ENCODE measurements at places on chromosomes 2 and 18.

- no peak for DNase-seq
Measured at GRCh38 chr18:41886126-41886807, 68.8 kb upstream of the PIK3C3 start.

DNA sequence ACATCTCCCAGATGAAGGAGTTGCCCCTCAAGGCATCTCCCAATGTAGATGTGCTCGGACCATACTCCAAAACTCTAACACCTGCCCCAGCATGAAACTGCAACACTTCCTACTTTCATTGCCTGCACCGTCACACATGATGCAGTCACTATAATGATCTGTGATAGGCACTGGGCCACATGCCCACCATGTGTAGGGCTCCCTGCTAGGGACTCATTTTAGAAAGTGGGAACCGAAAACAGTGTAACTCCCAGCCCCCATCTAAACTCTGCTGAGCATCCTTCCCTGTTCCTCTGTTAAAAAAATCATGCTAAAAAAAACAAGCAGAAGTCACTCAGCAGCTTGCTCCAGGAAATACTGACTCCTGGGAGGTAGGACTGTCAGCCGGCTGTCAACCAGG lies 496.1 kb upstream of the RAB6C start:
- DNase-seq, result no peak

DNA sequence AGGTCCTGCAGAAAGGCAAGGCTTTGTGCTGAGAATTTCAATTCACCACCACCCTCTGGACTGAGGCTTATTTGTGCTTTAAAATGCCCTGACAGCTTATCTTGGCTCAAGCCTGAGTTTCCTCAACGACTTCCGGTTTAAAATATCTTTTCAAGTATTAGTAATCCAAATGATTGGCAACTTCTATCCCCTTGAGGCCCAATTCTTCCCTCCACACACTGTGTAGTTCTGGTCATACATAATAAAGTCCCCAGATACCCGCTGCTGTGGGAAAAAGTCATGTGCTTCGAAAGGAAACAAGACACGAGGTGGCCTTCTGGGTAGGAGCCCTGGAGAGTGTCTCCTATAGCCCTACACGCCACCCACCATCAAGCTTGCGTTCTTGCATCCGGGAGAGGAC lies 393.4 kb downstream of the ALK start:
- no peak for DNase-seq

- no peak for DNase-seq
Measured at GRCh38 chr2:237261327-237261726, 152.6 kb downstream of the COL6A3 start.

- no peak for DNase-seq
Measured at GRCh38 chr2:56040189-56040588, 116.6 kb upstream of the EFEMP1 start.

DNA sequence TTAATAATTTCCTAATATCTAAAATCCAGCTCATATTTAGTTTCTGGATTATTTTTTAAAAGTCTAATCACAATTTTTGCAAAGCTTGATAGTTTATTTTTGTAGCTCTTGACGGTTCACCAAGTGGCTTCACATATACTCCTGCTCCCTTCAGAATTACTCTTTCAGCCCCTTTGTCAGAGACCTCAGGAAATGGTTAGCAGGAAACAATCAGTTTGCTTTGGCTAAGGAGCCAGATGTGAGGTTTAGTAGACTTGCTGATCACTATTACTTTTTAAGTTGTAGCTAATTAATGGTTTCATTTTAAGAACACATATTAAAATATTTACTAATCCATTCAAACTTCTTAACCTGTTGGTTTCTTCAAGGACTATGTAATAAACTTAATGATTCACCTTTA lies 2.3 kb downstream of the RBBP8 start:
- no peak for DNase-seq

DNA sequence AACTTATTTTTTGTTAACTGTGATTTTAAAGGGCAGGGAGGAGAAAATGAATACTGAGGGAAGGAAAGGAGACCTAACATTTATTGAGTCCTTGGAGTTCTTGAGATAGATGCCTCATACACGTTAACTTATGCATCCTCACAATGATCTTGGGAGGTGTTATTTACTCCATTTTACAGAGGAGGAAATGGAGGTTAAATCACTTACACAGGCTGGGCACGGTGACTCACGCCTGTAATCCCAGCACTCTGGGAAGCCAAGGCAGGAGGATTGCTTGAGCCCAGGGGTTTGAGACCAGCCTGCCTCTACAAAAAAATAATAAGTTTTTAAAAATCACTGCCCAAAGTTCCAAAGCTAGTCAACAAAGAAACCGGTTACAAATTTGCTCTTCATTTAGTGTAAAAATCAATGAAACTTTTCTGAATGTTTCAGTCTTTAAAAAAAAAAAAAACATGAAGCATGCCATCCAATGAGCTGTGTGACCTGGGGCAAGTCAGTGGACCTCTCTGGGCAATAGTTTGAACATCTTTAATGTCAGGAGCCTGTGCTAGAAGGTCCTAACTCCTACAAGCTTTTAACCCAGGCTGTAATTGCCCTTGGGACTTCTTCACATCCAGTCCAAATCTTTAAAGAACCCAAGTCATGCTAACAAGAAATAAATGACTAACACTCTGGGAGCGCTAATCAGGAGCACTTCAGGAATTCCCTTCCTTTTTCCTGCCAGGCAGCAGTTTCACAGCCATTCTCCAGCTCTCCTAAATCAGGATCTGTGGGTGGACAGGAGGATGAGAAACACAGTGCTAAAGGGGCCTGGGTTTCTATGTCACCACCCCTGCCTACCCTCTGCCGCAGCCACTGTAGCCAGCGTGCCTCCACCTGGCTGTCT lies 176.4 kb downstream of the TMEM247 start:
- DNase-seq, result no peak

- DNase-seq, result no peak
Measured at GRCh38 chr2:22842205-22842869, 542.6 kb upstream of the KLHL29 start.

DNA sequence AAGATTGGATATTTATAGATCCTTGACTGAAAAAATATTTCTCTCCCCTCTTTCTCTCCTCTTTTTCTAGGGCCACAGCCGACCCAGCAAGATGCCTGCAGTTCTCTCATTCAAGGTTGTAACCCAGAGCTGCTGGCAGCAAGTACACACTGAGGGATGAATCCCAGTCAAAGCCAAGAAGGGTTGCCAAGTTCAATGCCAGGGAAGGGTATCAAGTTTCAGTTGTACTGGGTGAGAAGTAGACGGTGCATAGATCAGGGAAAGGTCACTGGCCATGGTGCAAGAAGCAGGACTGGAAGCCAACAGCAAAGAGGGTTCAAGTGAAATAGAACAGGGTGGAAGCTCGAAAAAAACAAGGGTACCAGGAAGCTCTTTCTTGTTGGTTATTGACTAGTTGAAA lies 170.2 kb downstream of the NRP2 start:
- no peak for DNase-seq

DNA sequence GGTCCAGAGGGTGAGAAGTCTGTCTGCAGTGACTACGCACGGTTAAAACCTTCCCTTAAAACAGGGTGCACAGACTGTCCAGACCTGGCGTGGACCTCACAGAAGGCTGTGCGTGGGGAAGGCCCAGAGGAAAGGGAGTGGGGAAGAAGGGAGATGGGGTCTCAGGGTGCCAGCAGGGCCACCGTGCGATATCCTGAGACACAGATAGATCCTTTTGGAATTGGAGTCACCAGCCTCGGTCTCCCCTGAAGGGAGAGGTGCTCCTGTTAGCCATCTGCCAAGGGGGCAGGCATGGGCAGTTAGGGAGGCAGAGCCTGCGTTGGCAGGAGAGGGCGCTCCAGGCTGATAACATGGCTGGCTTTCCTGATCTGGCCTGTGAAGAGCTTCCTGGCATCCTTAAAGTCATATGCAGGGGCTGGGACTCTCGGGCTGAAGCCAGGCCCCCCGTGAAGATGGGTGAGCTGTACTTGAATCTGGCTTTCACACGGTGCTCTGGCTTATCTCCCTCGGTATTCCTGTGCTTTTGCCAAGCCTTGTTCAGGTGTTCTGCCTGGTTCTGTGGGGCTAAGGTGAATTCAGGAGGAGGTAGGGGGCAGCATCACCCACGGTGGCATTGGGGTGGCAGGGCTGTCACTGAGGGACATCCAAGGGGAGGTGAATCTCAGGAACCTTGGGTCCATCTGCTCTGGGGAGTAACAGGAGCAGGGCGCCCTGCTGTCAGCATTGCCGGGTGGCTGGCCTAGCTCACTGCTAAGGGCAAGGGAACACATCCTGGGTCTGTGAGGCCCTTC lies 107.2 kb upstream of the SMAD2 start:
- no peak for DNase-seq

DNA sequence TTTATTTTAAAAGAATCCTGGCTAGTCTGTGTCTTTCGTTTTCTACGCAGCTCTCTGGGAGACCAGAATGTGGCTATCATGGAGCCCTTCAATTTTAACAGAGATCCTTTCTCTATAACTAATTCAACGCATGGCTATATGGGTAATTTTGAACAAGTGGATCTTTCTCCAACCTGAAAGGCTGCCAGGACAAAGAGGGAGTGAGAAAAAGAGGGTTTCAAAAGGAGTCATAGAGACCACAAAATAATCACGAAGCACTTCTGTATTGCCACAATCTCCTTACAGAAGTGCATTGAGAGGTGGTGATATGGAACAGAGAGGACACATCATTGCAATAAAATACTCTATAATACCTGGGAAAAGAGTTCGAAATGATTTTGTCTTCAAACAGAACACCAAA lies 21.7 kb upstream of the CDH2 start:
- DNase-seq, result no peak

GRCh38 chr2:120720746-120721375 lies 14.8 kb upstream of the GLI2 start:
- no peak for DNase-seq

- no peak for DNase-seq
Measured at GRCh38 chr2:36485521-36485920, 112.4 kb downstream of the FEZ2 start.
